ENCODE measurements at places on chromosomes 1 and 21.

GRCh38 chr1:23088027-23088426 lies 68.8 kb downstream of the KDM1A start:
- no peak for DNase-seq

DNA sequence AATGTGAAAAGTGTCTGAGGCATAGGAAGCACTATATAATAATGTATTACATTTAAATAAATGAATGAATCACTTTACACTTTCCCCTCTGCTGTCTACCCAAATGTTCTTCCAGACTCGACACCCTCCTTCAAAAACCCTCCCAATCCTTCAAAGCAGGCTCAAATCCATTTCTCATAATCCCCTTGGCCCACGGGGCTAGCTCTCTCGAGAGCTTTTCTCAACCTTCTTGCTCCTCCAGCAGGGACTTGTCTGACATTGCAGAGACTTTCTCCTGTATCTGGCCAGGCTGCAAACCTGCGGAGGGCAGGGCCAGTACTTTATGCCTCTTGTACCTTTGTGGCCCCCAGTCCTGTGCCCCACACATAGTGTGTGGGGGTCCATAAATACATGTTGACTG lies 14.1 kb upstream of the CNTN2 start:
- peak; percentile 94 for DNase-seq

DNA sequence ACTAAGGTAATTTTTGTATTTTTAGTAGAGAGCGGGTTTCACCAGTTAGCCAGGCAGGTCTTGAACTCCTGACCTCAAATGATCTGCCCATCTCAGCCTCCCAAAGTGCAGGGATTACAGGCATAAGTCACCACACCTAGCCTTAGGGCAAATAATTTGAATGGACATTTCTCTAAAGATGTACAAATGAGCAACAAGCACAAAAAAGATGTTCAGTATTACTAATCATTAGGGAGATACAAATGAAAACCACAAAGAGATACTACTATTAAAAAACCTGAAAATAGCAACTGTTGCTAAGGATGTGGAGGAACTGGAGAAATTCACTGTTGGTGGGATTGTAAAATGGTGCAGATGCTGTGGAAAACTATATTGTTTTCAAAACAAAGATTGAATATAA lies 79.1 kb downstream of the GABPA start:
- no peak for DNase-seq

GRCh38 chr1:56215771-56216170 lies 363.6 kb downstream of the PLPP3 start:
- no peak for DNase-seq

All from WERI-Rb-1 (cell line).